ENCODE measurements at places on chromosomes 5 and 9.

GRCh38 chr5:106530150-106530549 is 1140.6 kb downstream of the EFNA5 start:
- DNase-seq, result no peak

- DNase-seq, result no peak
Measured at GRCh38 chr9:124580186-124580585, 73.0 kb upstream of the NR5A1 start.

- no peak for DNase-seq
Measured at GRCh38 chr5:21654-22233, 70.2 kb upstream of the PLEKHG4B start.

DNA sequence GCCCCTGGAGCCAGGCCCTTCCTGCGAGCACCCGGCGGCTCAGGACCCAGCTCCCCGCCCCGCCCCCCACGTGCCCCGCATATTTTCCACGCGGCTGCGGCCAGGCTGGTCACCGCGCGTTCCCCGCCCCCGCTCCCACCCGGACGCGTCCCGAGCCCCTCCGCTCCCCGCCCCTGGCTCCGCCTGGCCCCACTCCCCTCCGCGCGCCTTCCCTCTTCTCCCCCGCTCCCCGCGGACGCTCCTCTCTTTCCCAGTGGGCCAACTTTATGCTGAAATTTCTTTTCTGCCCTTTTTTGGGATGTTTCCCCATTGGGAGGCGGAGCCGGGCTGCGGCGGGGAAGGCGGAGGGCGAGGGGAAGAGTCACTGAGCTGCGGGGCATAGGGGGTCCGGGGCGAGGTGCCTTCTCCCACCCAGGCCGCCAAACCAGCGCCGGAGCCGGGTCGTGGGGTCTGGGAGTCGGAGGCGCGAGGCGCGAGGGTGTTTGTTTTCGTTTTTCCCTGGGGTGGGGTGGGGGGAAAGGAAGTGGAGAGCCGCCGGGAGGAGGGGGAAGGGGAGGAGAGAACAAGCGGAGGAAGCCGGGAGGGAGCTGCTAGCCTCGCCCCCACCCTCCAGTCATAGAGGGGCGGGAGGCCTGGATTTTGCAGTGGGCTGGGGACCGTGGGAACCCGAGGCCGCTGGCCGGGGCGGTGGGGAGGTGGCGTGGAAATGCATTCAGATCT is 1.0 kb upstream of the TPM2 start:
- peak; percentile 40 for DNase-seq

- DNase-seq, result no peak
Measured at GRCh38 chr9:755454-756381, 85.8 kb upstream of the DMRT1 start.

DNA sequence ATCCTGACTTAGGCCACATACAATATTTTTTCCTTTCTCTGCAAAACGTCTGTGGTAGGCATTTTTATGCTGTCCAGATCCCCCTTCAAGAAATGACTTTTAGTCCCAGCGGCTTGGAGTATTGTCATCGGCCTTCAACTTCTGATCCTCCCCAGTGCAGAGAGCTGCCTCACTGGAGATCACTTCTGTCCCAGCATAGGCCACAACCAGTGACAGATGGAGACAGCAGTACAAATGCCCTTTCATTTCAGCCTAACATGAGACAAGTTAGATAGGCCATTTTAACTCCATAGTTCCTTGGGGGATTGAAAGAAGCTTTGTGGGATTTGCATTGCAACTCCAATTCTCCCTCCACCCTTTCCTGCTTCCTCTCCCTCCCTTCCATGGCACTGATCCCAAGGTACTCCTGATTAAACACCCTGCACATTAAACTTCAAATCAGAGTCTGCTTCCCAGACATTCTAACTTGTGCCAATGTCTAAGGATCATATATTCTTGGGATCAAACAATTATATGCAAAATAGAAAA is 3.2 kb upstream of the MAMDC2 start:
- DNase-seq, result no peak

DNA sequence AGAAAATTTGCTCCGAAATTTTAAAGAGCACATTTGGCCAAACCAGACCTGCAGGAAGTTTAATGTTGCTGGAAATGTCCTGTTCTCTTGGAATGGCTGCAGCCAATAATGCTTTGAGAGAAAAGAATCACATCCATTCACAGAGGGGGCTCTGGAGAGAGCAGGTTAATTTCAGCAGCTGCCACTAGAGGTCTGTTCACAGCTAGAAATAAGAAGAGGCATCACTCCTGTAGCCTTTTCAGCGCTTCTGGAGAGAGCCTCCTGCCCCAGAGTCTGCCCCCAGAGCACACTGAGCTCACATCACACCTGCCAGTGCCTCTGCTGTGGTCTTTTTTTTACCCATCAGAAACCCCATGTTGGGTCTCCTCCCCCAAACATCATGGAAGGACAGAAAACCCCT is 124.8 kb upstream of the RAD23B start:
- no peak for DNase-seq

DNA sequence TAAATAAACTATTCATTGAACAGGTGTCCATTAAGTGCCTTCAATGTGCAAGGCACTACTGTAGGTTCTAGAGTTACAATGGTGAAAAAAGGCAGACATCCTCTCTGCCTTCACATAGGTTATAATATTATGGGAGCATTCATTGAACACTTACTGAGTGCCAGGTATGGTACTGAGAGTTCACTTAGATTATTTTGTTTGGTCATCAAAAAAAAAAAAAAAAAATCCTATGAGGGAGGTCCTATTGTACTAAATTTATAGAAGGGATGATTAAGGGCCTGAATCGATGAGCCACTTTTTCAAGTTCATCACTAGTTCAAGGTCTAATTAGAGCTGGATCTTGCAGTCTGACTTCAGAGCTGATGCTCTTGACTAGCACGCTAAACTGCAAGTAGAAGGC is 22.8 kb upstream of the PANK3 start:
- DNase-seq, result no peak

DNA sequence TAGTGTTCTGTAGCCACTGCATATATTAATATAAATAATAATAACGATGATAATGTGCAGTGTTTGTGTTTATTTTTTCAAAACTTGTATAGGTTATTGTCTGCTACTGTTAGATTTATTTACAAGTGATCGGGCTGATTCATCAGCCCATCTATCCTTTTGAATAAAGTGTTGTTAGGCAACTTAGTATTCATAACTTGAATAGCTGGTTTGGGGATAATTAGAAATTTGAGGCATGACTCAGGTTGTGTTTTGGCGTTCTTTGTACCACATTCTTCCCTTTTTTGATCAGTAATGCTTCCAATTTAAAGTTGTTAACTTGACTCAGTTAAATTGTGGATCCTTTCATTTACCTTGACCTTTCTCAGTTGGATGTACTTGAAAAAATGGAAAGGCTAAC is 69.7 kb downstream of the FOCAD start:
- DNase-seq, result no peak

- no peak for DNase-seq
Measured at GRCh38 chr5:45417285-45417998, 278.7 kb downstream of the HCN1 start.
